ENCODE measurements at places on chromosomes 6 and 20.

DNA sequence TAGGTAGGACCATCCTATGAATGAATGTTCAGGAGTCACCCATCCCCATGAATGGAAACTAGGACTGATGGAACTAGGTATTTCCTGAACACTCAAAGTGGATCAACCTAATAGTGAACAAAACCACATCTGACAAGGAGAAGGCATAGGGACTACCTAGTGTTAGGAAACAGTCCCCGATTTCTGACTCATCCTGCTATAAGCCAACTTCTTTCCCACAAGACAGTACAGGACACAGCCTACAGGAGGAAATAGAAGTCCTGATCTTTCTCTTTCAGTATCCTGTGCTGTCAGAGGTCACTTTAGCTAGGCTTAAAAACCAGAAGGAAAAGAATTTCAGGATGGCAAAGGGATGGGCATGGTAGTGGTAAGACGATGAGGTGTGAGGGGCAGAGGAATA, 19.5 kb upstream of the GMDS start:
- no peak for DNase-seq

GRCh38 chr20:44208770-44209169, 1.8 kb downstream of the OSER1 start:
- DNase-seq = no peak

DNA sequence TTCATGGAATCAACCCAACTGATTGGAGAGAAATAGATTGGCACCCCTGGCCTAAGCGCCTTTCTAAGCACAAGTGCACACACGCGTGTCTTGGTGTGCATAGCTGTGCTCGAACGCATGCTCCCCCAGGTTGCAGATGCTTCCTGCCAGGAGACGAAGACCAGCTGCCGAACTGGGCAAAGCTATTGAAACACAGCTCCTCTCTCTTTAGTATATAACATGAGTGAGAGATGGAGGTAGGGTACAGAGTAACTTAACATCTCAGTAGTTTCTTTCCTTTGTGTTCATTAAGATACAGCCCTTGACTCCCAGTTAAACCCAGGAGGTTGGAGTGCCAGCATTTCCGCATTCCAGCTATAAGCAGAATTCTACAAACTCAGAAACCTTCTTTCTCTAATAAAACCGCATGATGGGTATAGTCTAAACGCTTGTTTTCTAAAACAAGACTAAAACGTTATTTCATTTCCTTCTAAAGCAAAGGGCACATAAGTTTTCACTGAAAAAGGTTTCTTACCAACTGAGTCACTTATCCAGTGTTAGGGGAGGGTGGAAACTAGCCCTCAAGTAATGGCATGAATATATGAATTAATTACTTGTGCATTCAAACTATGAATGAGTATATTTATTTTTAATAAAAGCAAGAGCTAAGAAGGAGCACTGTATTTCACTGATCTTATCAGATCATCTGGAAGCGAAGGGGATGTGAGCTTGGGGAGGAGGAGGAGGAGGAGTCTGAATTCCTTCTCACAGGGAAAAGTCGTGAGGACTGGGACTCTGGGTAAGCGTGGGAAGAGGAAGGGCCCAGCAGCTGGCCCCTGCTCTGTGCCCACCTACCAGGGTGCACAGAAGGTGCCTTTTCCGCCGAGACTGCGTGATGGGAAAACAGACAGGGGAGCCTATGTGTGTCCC, 179.2 kb downstream of the TMEM242 start:
- no peak for DNase-seq

DNA sequence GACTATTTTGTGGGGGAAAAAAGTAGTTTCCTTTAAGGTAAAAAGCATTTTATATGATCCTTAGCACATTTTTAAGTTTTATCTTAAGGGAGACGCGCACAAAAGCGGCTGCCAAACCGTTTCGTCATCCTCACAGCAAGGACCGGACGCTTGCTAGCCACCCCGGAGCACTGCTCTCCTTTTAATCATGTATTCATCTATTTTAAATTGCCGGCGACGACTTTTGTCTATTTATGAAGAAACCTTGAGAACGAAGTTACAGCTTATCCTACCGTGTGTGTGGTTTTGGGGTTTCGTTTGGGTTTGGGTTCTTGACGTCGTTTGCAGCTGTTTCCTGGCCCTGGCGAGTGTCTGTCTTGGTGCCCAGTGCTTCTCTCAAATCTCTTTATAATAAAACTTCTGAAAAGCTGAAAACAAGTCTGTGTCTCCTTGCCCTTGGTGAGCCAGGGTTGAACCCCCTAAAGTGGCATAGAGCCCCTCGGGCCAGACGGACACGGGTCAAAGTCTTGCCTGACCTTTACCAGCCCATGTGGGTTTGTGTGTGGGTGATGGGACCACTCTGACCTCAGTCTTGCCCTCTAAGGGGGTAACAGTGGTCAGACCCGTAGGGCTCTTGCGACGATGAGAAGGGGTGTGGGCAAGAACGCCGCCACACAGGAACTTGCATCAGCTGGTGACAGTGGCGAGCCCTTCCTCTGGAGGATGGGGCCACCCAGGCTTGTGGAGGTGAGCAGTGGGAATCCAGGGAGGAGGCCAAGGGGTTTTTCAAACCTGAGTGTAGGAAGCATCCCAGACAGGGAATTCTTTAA, 117.6 kb downstream of the JPH2 start:
- DNase-seq = no peak

- DNase-seq = no peak
Observed at GRCh38 chr6:66558189-66558588, 851.2 kb upstream of the EYS start.

- DNase-seq = no peak
Observed at GRCh38 chr20:13029687-13030375, 21.1 kb downstream of the SPTLC3 start.

GRCh38 chr6:148516617-148517016, 174.0 kb downstream of the SASH1 start:
- no peak for DNase-seq

DNA sequence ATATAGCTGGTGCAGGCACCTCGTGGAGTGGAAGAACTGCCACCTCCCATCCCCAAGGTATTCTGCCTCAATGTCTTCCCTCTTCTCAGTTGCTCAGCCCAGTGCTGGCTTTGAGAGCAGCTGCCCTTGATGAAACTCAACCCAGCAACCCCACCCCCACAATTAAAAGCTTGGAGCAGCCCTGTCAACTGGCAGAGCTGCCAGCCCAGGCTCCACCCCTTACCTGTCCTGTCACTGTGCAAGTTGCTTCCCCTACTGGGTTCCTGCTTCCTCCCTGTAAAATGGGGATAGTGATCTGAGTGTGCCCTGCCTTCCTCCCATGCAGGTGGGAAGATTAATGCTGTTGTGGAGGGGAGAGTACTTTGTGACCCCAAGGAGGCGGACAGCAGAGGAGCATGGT, 4.5 kb downstream of the TMEM63B start:
- no peak for DNase-seq

DNA sequence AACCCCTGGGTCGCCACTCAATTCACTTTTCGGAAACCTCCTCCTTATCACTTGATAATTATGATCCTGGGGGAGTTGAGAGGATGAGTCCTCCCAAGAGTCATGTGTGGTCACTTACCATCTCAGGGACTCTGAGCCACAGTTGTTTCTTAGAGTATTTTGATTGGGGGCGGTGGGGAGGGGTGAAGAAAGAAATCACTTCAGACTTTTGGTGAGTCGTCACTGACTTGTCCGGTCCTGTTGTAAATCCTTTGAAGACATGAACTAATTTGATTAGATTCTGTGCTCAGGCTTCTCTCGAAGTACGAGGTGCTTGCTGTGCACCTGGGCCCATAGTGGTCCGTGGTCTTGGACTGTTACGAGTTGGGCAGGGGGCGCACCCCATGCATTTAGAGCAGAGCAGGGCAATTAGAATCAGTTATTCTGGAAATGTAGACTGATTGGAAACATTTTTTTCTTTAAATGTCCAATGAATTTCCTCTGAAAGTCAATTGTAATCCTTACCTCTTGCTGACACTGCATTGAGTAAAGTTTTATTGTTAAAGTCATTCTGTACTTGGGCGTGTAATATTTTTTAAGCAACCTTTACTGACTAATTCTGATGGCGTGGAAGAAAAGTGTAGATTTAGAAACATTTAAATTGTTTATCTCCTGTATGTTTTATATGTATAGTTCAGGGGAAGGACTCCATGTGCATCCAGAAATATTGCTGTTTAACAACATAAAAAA, 173.4 kb downstream of the SLC16A10 start:
- DNase-seq = no peak

GRCh38 chr6:73309535-73309784, 44.6 kb downstream of the DPPA5 start:
- DNase-seq = no peak

DNA sequence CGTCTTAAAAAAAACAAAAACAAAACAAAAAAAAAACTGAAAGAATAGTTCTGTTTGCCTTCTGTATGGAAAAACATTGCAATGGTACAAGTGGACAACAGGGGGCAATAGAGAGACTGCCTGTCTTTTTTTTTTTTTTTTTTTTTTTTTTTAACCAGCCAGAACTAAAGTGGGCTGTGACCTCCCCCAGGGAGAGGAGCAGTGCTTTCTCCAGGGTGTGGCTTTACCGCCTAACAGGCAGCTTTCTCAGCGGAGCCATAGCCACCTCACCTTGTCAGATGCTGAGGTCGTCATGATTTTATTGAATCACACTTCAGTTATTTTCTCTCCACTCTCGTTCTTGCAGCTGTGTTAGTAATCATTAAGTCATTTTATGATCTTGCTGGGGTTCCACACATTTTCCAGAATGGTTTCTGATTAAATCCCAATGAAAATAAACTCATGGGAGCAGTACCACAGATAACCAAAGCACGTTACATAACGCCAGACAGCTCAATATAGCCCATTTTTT, 78.4 kb downstream of the GMPR start:
- DNase-seq = no peak

GRCh38 chr20:4830259-4830658, 108.5 kb downstream of the PRND start:
- no peak for DNase-seq

GRCh38 chr6:142500250-142500786, 198.5 kb downstream of the ADGRG6 start:
- DNase-seq = no peak

- DNase-seq = no peak
Observed at GRCh38 chr6:149476789-149477455, 7.9 kb downstream of the ZC3H12D start.

DNA sequence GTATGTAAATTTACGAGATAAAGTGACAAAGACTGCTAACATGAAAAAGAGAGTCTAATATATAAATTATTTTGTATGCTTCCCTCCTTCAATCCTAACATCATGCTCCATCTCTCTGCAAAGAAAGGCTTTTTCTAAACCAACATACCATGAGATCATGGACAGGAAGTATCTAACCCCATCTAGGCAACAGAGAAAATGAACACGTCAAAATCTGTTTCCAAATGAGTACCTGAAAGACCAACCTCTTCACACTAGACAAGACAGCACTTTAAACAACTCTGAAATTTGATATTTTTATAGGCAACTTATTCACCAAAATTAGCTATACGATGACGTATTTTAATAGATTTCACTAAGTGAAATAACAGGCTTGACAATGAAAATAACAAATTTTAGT, 54.6 kb downstream of the MAN1A1 start:
- no peak for DNase-seq

DNA sequence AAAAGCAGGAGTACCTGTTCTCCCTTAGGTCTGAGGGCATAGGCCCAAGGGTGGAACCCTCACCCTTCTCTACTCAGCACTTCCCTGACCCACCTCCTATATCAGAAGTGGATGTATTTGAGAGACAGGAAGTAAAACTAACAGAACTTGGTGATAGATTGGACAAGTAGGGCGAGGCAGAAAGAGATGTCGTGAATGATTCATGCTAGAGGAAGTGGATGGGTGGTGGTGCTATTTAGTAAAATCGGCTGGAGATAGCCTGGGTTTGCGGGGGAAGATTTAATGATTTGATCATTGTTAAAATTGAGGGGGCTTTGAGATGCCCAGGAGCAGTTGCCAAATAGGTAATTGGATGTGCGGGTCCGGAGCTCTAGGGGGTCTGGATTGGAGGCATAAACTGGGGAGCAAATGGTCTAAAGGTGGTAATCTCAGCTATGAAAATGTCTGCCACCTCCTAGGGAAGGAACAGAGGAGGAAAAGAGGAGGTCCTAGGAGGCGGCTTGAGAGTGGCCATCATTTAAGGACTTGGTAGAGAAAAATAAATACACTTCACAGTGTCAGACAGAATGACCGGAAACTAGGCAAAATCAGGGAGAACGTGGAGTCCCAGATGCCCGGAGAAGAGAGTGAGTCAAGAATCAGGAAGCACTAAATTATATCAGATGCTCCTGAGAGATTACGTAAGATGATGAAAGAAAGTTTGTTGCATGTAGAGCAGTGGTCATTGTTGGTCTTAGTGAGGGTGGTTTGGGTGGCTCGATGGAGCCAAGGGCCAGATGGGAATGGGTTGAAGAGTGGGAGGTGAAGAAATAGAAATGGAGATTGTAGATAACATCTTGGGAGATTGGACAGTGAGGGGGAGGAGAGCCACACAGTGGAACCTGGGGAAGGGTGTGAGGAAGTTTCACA, 142.0 kb downstream of the CEP57L1 start:
- no peak for DNase-seq

DNA sequence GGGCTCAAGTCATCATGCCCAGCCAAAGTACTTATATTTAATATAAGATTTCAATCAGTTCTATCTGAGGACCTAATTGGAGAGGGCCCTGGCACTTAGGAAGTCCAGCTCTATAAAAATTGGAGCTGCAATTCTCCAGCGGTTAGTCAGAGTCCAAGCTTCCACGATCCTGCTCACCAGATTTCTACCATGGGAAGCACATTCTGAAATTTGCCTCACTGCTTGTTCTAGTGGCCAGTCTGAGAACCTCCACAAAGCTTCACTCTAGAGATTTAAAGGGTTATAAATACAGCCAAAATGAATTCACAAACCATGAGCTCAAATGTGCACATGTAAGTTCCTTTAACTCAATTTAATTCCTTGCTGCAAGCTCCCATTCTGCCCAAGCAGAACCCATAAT, 33.5 kb downstream of the PNLDC1 start:
- DNase-seq = no peak

DNA sequence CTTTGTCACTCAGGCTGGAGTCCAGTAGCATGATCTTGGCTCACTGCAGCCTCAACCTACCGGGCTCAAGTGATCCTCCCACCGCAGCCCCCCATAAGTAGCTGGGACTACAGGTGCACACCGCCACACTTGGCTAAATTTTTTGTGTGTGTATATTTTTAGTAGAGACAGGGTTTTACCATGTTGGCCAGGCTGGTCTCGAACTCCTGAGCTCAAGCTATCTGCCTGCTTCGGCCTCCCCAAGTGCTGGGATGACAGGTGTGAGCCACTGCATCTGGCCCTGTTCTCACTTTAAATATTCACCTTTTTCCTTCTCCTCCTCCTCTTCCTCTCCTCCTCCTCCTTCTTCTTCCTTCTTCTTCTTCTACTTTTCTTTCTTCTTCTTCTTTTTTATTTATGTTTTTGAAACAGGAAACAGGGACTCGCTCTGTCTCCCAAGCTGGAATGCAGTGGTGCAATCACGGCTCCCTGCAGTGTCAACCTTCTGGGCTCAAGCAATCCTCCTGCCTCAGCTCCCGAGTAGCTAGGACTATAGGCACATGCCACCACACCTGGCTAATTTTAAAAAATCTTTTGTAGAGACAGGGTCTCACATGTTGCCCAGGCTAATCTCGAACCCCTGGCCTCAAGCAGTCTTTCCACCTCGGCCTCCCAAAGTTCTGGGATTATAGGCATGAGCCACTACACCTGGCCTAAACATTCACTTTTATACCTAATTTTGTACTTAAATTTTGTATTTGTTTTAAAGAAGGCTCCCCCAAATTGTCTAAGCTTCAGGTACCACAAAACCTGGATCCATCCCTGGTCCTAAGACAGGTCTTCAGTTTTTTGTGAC, 47.2 kb upstream of the NCOA3 start:
- DNase-seq = no peak
